Ureter (tissue), 1 donor: ENCODE measurements at places on chromosomes 5 and 9. TPM values are rescaled to one million over a fixed set of nuclear protein-coding genes. Genes with fewer than 3 reads are reported as not detected.

Gene GFI1B
- not detected for total RNA-seq

Gene SNX24
- 19.5 TPM for total RNA-seq

Gene BASP1
- 77.8 TPM for total RNA-seq

Gene PCDHB14
- total RNA-seq, result 6.8 TPM

Gene FGD3
- total RNA-seq, result 55.4 TPM

Gene CBY3
- total RNA-seq, result not detected
